ENCODE measurements at places on chromosomes 3 and 15.

- no peak for DNase-seq
These were observed 6.4 kb downstream of the ATP8B4 start for GRCh38 chr15:50112488-50113186.

GRCh38 chr15:39598186-39598850 lies 17.4 kb downstream of the THBS1 start:
- DNase-seq: no peak

DNA sequence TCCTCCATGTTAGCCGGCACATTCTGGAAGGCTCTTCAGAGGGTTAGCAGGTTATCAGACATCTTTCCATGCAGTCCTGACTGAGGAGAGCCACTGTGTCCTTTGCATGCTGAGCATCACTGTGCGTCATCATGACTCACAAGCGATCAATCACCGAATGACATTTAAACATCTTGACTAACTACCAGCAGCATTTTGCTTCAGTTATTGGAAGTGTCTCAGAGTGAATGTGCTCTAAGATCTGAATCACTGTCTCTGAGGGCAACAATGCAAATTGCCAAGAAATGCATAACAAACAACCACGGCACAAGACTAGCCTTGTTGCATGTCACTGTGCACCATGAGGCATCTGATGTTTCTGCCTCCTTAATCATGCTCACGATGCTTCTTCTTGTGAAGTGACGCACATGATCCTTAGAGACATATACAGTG lies 18.3 kb upstream of the ATP8B4 start:
- peak; percentile 68 for DNase-seq

DNA sequence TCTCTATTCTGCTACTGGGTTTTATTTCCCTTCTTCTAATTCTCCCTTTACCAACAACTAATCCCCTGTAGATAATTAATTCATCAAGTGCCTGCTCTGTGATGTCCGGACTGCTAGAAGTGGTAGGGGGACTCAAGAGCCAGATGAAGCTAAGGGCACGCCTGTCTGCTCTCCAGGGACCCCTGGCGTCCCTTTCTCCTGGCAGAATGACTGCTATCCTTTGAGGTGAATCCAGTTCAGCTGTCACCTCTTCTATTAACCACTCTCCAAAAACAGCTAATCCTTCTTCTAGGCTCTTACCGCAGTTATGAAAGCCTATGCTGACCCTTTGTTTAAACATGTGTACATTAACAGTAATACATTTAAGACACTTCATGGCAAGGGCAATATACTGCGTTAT lies 1.4 kb upstream of the CHRNA7 start:
- DNase-seq: no peak

- DNase-seq: no peak
These were observed 23.4 kb downstream of the RFTN1 start for GRCh38 chr3:16490062-16490619.
